ENCODE measurements at places on chromosomes 13 and 19. TPM values are rescaled to one million over a fixed set of nuclear protein-coding genes. Genes with fewer than 3 reads are reported as not detected.

Gene ZNF792
- polyA plus RNA-seq = 1.5 TPM

Gene ARHGAP45
- polyA plus RNA-seq = 1.4 TPM

Gene ZNF723
- polyA plus RNA-seq = not detected

Gene KASH5
- polyA plus RNA-seq = not detected

Gene PRR36
- 0.02 TPM for polyA plus RNA-seq

Gene CEACAM8
- polyA plus RNA-seq = not detected

Gene TUBB4A
- not detected for polyA plus RNA-seq

DNA sequence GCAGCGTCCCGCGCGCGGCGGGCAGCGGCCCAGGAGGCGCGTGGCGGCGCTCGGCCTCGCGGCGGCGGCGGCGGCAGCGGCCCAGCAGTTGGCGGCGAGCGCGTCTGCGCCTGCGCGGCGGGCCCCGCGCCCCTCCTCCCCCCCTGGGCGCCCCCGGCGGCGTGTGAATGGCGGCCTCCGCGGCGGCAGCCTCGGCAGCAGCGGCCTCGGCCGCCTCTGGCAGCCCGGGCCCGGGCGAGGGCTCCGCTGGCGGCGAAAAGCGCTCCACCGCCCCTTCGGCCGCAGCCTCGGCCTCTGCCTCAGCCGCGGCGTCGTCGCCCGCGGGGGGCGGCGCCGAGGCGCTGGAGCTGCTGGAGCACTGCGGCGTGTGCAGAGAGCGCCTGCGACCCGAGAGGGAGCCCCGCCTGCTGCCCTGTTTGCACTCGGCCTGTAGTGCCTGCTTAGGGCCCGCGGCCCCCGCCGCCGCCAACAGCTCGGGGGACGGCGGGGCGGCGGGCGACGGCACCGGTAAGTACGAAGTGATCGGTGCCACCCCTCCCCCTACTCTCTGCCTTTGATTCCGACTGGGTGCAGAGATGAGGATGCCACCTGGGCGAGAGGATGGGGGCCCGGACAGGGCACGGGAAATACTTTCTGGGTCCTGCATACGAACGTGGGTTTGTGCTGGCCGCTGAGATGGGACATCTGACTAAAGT is 874 bp downstream of the TRIM28 start:
- peaks cover 38% of the 10 kb centered on the region for H3K36me3 ChIP-seq
- DNase-seq = peak; percentile 47
- H3K4me1 ChIP-seq = peaks cover 13% of the 10 kb centered on the region
- peak overlapping the region; percentile 77 for H3K4me3 ChIP-seq
- H3K27me3 ChIP-seq = peaks cover 4% of the 10 kb centered on the region

GRCh38 chr13:48232420-48233045 is 473 bp upstream of the ITM2B start:
- H3K36me3 ChIP-seq = no peaks in the 10 kb centered on the region
- peaks cover 8% of the 10 kb centered on the region for H3K4me1 ChIP-seq
- no peak for DNase-seq
- 0 out of 2 replicates have a peak overlapping the region, but pooled peaks have one; percentile 45 for H3K27ac ChIP-seq
- H3K27me3 ChIP-seq = peaks cover 12% of the 10 kb centered on the region

- no peaks in the 10 kb centered on the region for H3K4me1 ChIP-seq
- no peaks in the 10 kb centered on the region for H3K36me3 ChIP-seq
- H3K27me3 ChIP-seq = peaks cover 8% of the 10 kb centered on the region
- no peak for DNase-seq
Observed at GRCh38 chr19:16023146-16023915, 53.0 kb upstream of the TPM4 start.

DNA sequence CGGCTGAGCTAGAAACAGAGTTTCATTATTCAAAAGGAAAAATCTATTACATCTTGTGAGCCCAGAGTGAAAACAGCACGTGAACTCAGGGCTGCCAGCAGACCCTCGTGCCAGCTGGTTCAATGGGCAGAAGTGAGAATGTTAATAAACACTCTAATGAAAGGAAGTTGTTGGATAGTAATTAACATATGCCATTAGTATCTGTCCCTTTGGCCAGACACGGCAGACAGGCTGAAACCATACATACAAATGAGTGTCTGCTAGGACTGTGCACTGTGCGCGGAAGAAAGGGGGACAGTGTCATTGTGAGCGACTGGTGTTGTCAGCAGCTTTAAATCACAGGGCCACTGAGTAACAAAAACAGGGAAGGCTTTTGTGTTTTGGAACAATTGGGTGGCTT is 121.9 kb upstream of the TSC22D1 start:
- H3K36me3 ChIP-seq = no peaks in the 10 kb centered on the region
- H3K27me3 ChIP-seq = no peaks in the 10 kb centered on the region
- H3K27ac ChIP-seq = no peak overlapping the region
- H3K4me1 ChIP-seq = no peaks in the 10 kb centered on the region

GRCh38 chr19:8174706-8175105 is 25.3 kb upstream of the FBN3 start:
- H3K27ac ChIP-seq = no peak overlapping the region
- no peaks in the 10 kb centered on the region for H3K36me3 ChIP-seq
- peaks cover 2% of the 10 kb centered on the region for H3K27me3 ChIP-seq
- peak; percentile 31 for DNase-seq
- H3K4me3 ChIP-seq = no peak overlapping the region
- no peaks in the 10 kb centered on the region for H3K4me1 ChIP-seq

DNA sequence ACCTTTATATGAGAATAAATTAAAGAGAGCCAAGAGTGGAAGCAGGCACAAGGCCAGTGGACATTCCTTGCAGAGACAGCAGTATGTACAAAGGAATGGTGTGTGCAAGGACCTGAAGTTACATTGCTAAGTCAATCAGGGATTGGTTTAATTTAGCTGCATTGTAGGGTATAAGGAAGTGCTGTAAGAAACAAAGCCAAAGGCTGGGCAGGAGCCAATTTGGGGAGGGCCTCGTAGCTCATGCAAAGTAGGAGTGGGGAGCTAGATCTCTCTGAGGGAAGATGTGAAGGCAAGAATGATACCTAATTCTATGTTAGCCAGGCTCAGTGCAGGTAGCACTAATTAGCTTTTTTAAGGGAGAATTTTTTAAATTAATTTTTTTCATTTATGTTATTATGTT is 76.7 kb downstream of the SLAIN1 start:
- H3K4me1 ChIP-seq = no peaks in the 10 kb centered on the region
- H3K4me3 ChIP-seq = no peak overlapping the region
- H3K27me3 ChIP-seq = peaks cover 5% of the 10 kb centered on the region
- DNase-seq = no peak

DNA sequence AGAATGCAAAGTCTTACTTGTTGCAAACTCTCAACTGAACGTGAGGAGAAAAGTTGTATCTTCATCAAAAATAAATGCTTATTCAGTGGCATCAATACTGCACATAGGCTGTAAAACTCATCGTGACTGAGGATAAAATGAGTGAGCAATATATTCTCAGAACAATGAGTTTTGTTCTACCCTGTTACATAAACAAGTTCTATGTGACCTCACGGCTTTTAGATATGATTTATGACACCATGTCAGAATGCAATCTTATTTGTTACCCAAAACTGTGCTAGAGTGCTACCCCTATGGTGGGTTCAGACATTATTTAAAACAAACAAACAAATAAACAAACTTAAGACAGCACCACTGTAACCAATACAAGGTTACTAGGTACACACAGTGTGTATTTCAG is 55.4 kb downstream of the FOXO1 start:
- no peaks in the 10 kb centered on the region for H3K27me3 ChIP-seq
- H3K4me1 ChIP-seq = no peaks in the 10 kb centered on the region
- DNase-seq = no peak
- no peak overlapping the region for H3K27ac ChIP-seq
- no peak overlapping the region for H3K4me3 ChIP-seq
- no peaks in the 10 kb centered on the region for H3K36me3 ChIP-seq

DNA sequence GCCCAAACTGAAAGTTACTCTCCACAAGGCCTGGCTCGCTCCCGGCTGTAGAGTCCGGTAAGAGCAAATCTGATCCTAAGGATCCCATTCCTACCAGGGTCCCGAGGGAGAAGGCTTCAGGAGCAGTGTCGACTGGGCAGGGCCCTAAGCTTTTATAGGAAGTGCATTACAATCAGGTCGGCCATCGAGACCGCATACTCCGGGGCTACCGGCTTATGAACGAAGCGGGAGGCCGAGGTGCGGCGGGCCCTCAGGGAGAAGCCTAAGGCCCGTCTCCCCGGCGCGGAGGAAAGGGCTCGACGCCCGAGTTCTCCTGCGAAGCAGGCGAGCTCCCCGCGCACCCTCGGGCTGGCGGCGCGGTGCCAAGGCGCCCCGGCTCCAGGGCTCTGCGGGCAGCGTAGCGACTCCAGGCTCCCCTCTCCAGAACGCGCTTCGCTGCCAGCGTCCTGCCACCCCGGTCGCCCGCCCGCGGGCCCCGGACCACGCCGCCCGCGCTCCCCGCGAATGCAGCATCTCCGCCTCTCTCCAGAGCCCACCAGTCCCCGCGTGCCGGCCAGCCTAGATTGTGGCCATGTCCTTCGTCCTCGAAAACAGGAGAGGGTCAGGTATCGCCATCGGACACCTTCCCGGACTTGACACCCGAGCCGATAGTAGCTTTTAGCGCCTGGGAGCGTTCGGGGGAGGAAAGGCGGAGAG is 1.4 kb downstream of the EFNB2 start:
- H3K27me3 ChIP-seq = no peaks in the 10 kb centered on the region
- H3K4me1 ChIP-seq = peaks cover 5% of the 10 kb centered on the region
- H3K27ac ChIP-seq = peak overlapping the region; percentile 36
- H3K36me3 ChIP-seq = no peaks in the 10 kb centered on the region
- H3K4me3 ChIP-seq = peak overlapping the region; percentile 82
- peak; percentile 63 for DNase-seq

- H3K36me3 ChIP-seq = no peaks in the 10 kb centered on the region
- no peaks in the 10 kb centered on the region for H3K4me1 ChIP-seq
- no peaks in the 10 kb centered on the region for H3K27me3 ChIP-seq
- no peak overlapping the region for H3K27ac ChIP-seq
- H3K4me3 ChIP-seq = no peak overlapping the region
Observed at GRCh38 chr13:105783261-105783660, 752.2 kb downstream of the EFNB2 start.

DNA sequence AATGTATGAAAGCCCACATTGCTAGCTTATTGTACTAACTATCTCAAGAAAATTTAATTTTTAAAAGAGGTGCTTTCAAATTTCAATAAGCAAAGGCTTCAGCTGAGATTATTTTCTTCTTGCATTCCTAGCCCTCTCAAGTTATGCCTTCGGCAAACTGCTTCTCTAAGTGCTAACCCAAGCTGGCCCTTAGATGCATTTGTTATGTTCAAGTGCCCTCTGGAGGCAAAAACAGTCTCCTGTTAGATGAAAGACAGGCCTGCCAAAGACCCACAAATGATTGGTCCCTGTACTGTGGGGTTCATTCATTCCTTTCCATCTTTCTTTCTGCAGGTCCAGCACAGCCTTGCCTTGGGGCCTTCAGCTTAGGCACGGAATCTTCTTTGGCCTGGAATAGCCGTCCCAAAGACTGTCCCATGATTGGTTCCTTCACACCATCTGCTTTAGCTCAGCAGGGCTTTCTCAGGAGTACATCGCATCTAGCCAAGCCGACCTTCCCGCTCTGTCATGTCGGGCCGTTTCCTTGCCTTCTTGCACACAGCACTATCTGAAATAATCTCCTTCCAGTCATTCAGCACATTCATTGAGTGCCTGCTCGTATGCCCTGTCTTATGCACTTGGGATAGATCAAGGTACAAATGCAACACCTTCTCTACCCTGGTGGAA is 26.4 kb upstream of the TPTE2 start:
- H3K36me3 ChIP-seq = no peaks in the 10 kb centered on the region
- H3K4me3 ChIP-seq = no peak overlapping the region
- DNase-seq = peak; percentile 52
- H3K4me1 ChIP-seq = no peaks in the 10 kb centered on the region

GRCh38 chr19:35963514-35963913 is 27.3 kb downstream of the LRFN3 start:
- H3K36me3 ChIP-seq = no peaks in the 10 kb centered on the region
- H3K4me3 ChIP-seq = no peak overlapping the region
- H3K27ac ChIP-seq = no peak overlapping the region
- H3K4me1 ChIP-seq = no peaks in the 10 kb centered on the region

DNA sequence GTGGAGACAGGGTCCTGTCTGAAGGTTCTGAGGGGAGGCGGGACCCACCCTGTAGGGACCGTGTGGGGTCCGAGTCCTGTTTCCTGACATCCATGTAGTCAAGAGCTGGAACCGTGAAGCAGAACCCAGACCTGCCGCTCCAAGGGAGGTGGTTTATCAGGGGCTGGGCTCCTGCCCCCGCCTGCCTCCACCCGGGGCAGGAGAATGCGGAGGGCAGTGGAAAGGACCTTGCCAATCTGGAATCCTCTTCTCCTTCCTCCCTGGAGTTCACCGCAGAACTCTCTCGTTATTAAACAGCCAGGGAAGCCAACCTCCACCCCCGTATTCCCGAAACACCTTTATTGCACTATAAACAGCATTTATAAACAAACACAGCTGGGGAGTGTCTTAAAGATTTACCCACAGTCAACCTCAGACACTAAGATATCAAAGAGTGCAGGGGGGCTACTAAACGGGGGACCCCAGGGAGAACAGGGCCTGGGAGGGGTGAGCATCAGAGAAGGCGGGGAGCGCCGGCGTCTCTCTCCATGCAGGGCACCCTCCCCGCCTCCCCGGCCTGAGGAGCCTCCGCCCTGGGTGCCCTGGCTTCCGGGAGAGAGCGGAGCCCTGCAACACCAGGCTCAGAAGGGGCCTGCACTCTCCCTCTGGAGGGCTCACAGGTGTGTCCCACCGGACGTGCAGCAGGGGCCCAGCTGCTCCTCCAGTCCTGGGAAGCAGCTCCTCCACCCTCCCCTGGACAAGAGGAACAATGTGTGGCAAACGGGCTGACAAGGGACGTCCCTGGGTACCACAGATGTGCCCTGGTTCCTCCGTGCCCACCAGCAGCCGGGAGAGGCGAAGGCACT is 3.6 kb downstream of the C2CD4C start:
- H3K27me3 ChIP-seq = peaks cover 32% of the 10 kb centered on the region
- H3K36me3 ChIP-seq = no peaks in the 10 kb centered on the region
- H3K4me1 ChIP-seq = no peaks in the 10 kb centered on the region
- no peak overlapping the region for H3K4me3 ChIP-seq
- no peak overlapping the region for H3K27ac ChIP-seq
- DNase-seq = no peak

DNA sequence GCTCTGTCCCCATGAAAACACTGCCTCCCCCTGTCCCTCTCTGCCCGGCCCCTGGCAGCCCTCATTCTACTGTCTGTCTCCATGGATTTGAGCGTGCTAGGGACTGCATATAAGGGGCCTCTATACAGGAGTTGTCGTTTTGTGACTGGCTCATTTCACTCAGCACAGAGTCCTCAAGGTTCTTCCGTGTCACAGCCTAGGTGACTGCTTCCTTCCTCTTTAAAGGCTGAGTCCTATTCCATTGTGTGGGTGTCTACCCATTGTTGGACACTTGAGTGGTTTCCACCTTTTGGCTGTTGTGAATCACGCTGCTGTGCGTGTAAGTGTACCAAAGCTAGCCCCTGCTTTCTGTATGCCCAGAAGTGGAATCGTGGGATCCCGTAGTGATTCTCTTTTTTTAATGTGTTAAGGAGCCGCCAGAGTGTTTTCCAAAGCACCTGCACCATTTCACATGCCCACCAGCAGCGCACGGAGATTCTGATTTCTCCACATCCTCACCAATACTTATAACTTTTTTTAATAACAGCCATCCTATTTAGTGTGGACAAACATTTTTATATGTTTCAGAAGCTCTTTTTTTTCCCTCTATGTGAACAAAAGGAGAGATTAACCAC is 116.7 kb downstream of the COL4A2 start:
- peak overlapping the region; percentile 1 for H3K27ac ChIP-seq
- no peaks in the 10 kb centered on the region for H3K27me3 ChIP-seq
- DNase-seq = no peak
- H3K4me3 ChIP-seq = no peak overlapping the region
